ENCODE measurements at places on chromosomes 16 and 17.

DNA sequence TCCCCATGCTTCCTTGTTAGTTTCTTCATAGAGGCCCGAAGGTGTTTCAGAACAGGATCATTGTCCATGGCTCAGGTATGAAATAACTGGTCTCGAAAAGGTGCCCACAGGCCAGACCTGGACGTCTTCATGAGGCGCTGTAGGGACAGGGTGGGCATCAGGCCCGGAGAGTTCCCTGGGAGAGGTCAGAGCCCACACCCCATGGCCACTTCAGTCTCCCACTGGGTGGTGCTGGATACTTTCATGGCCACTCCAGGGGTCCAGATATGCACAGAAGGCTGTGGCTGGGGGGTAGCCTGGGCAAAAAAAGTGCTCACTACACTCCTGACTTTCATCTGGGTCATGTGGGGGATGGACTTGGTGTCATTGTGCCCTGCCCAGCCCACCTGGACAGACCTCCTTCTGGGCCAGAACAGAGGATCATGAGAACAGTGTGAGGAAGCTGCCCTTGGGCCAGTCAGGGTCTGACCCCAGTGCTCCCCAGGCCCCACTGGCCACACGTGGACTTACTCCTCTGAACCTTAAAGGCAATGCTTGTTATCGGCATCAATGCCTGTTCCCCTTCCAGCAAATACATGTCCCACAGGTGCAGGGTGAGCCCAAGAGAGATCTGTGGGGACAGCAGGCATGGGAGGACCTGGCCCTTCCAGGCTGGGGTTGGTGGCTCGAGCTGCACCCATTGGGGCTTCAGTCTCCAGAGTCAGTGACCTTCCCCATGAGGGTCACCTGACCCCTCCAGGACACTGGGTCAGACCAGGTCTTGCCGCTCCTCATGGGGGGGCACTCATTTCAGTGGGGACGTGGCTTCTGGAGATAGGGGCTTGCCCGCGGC lies 36.9 kb downstream of the LGALS9 start:
- no peak for DNase-seq

GRCh38 chr16:74601126-74601871 lies 5.6 kb downstream of the GLG1 start:
- no peak for DNase-seq

DNA sequence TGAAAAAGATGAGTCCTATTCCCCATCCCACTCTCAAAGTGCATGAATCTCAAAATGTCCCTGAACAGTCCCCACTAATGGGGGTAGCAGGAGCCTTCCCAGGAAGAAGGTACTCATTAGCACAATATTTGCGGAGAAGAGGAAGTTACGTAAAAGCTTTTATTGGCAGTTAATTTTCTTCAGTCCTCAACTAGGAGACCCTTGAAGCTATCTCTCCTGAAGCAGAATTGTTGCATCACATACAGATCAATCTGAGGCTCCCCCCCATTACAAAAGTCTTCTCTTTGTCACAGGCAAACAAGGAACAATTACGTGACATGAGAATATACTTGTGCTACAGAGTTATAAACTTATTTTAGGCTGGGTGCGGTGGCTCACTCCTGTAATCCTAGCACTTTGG lies 14.2 kb downstream of the SLFN12L start:
- DNase-seq = no peak

DNA sequence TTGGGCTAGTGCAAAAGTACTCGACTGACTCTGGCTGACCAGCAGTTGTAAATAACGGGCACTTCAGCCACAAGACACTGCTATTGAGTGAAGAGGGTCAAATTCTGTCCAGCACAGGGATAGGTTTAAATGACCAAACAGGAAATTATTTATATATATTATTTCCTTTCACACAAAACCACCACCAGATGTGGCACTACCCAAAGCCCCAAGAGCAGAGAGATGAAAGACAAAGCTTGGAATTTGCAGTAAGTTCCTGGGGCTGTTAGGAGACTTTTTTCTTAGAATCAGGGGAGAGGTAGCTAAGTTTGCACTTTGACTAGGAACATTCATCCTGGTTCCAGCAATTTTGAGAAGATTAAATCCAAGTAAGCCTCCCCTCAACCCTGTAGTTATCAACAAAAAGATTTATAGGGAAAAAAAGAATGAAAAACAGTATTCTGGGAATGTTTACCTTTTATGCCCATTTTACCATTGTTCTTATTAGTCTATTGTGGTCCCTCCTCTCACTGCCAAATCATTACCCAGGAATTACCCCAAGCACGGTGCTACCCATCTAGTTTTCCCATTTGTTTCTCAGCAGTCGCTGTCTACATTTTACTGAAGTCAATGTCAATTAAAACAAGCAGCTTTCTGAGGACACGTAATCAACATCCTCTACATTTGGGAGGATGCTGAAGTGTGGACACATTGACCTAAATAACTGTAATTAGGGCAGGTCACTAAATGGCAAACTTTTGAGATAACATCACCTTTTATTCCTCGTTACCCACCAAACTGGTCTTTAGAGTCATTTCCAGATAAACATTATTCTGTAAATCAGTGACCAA lies 43.5 kb downstream of the GRB7 start:
- DNase-seq = no peak

- peak; percentile 46 for DNase-seq
These were observed 107.9 kb downstream of the RAP1GAP2 start for GRCh38 chr17:2904135-2904534.

DNA sequence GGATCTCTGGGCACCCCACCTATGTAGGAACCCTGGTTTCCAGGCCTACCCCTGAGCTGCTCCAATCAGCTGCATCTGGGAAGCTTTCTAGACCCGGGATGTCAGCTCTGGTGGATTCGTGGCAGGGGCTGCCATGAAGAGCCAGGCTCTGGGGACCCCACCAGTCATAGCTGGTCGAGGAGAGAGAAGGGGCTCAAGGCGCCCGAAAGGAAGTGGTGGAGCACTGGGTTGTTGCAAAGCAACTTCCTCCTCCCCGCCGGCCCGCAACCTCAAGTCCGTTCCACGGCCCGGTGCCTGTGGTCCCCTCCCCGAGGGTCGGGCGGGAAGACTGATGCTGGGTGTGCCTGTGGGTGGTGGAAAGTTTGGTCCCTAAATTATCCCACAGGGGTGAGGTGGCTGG lies 10.2 kb downstream of the TBKBP1 start:
- DNase-seq = no peak

DNA sequence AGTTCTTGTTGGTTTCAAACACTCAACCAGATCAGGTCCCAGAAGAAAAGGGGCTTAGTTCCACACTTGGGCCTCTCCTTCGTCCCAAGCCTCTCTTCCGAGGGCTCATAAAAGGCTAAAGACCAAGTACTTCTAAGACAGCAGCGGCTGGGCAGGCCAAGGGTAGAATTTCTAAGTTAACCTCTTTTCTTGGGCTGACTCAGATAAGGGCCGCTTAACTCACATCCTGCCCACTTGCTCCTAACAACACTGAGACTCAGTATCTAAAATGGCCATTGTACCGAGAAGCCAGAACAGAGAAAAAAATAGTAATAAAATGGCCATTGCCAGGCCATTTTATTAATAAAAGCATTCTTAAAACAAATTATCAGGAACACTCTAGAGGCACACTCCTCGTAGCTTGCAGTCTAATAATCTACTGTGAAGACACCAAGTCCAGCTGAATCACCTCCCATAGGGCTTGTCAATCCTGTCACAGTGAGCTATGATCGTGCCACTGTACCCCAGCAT lies 42.1 kb downstream of the RANBP10 start:
- no peak for DNase-seq

- no peak for DNase-seq
These were observed 33.6 kb downstream of the RNF213 start for GRCh38 chr17:80294210-80294609.

DNA sequence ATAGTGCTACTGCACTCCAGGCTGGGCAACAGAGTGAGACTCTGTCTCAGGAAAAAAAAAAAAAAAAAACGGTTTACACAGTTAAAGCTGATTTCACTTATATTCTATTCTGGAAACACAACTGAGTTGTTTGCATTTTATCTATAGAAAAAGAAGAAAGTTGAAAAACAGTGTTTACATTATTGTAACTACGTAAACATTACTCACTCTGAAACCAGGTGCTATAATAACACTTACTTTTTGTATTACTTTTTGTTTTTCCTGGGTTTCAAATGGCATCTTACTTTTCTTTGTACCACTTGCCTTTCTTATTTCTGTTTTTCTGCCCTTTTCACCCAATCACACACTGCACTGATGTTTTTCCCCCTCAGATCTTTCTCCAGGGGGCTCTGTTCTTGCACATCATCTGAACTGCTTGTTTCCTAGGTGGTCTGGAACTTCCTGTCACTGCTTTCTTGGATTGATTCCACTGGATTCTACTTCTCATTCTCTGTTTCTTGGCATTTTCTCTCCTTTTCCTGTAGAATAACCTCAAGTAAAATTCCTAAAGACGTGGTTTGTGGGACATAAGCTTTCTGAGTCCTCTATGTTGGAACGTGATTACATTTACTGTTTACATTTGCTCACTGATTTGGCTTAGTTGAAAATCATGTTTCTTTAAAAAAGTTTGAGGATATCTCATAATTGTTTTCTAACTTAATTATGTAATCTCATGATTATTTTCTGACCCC lies 142.1 kb downstream of the HS3ST3B1 start:
- DNase-seq = no peak

DNA sequence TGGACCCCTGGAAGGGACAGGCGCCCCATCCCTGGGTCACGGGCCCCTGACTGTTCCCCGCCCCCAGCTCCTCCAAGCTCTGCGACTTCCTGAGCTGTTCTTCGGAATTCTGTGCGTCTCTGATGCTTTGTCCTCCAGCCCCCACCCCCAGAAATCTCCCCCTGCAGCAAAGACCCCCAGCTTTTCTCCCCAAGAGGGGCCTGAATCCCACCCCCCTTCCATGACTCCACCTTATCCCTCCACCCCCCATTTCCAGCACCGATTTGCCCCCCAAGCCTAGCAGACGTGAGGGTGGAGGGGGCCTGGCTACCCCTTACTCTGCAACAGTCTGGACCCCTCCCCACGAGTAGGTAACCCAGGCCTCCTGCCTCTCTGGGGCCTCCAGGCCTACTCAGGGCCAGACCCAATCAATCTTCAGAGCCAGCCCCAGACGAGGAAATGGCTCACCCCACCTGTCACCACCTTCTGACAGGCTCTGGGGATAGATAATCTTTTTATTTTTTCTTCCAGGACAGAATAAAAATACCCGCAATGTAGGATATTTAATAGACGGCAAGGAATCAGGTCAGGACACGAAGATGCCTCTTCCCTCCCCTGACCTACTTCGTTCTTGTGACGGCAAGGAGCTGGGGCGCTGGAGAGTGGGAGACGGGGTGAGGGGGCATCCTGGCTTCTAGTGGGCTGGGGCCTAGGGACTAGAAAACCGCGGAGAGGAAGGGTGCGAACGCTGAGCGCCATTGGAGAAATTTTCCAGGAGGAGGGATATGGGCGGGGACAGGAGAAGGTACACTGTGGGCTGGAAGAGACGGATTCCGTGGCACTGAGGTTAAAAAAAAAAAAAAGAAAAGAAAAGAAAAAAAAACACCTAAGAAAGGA lies 744 bp upstream of the PLXDC1 start:
- no peak for DNase-seq

DNA sequence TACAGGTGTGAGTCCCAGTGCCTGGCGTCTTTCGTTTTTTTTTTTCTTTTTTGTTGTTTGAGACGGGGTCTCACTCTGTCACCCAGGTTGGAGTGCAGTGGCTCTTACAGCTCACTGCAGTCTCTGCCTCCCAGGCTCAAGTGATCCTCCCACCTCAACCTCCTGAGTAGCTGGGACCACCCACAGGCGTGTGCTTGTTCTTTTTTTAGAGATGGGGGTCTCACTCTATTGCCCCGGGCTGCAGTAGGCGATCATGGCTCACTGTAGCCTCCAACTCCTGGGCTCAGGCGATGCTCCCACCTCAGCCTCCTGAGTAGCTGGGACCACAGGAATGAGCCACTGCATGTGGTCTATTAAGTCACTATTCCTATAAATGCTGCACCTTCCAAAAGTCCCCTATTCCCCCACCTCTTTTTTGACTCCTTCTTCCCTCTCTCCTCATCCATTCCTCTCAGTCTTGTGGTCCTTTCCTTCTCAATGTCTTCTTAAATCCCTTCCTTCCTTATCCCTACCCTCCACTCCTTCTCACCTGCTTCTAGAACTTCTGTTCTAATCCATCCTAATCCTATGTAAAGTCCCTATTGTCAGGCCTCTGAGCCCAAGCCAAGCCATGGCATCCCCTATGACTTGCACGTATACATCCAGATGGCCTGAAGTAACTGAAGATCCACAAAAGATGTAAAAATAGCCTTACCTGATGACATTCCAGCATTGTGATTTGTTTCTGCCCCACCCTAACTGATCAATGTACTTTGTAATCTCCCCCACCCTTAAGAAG lies 9.2 kb downstream of the GGA3 start:
- no peak for DNase-seq

DNA sequence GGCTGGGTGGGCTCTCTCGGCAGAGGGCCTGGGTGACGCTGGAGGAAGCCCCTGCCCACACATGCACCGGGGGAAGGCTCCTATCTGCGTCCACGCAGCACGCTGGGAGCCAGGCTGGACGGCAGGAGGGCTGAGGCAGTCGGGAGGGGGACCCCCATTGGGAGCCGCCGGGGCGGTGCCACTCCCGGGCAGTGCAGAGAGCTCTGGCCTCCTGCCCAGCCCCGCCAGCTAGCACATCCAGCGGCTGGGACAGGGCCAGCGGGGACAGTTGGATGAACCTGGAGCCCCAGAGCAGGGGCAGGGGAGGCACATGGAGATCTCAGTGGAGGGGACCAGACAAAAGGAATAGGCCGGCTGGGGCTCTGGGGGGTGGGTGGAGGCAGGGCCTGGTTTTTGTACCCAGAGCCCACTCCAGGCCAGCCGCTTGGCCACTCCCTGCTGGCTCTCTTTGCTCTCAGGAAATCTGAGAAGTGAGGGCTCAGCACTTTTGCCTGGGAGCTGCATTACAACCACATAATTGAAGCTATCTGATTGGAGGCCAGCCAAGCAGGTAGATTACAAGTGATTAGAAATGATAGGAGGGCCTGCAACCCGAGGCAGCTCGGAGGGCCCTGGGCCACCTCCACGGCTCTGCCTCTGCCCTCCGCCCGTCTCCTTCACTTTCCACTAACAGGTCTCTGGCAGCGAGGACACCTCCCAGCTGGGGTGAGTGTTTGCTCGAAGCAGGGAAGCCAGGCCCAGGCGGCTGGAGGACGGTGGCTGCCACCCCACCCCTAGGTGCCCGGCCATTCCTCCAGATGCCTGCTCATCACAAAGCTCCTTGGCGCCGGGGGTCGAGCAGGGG lies 40.1 kb downstream of the ENGASE start:
- DNase-seq = no peak

- no peak for DNase-seq
These were observed 13.6 kb upstream of the TNS4 start for GRCh38 chr17:40515011-40515410.

- DNase-seq = no peak
These were observed 42.4 kb upstream of the DOC2B start for GRCh38 chr17:223723-224471.

- DNase-seq = no peak
These were observed 20.4 kb downstream of the POLR3E start for GRCh38 chr16:22317625-22318024.
